Sigmoid colon (tissue), 7 donors: ENCODE measurements at places on chromosomes 3 and 15.

GRCh38 chr3:107798381-107798780 is 275.6 kb downstream of the BBX start:
- DNase-seq, result no peak

- DNase-seq, result no peak
Measured at GRCh38 chr3:149706905-149707304, 45.4 kb downstream of the COMMD2 start.

GRCh38 chr15:36722555-36722954 is 143.1 kb downstream of the CDIN1 start:
- DNase-seq, result no peak

DNA sequence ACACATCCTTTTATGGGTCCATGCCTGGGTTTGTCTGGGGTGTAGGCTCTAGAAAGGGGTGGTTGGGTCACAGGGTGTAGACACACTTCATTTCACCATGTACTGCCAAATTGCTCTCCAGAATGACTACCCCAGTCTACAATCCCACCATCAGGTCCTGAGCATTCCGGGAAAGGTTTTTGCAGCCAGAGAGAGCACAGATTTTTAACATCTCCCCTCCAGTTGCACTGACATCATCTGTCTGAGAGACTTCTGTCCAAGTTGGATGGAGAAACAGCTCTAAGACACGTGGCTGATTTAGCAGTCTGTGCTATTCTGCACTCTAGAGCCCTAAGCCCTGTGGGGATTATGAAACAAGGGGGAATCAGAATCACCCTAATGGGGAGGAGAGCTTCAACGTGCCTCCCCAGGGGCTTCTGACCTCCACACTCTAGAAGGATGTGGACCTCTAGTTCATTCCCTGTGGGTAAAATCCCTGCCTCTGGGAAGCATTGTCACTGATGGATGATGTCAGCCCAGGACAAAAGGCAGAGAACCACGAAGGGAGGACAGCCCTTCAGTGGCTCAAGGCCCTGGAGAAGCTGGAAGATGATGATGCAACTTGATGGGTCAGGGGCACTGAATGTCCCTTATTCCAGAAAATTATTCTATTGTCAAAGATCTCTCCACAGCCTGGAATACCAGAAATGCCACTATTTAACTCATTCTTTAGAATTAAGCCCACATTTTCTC is 71.5 kb downstream of the CD200R1L start:
- no peak for DNase-seq

- DNase-seq, result no peak
Measured at GRCh38 chr15:69194025-69194827, 33.8 kb downstream of the GLCE start.
